ENCODE measurements at places on chromosomes 11 and 22. TPM values are rescaled to one million over a fixed set of nuclear protein-coding genes. Genes with fewer than 3 reads are reported as not detected.

TENM4 gene
- total RNA-seq: not detected

SERHL2 gene
- 3.8 TPM for total RNA-seq

DNA sequence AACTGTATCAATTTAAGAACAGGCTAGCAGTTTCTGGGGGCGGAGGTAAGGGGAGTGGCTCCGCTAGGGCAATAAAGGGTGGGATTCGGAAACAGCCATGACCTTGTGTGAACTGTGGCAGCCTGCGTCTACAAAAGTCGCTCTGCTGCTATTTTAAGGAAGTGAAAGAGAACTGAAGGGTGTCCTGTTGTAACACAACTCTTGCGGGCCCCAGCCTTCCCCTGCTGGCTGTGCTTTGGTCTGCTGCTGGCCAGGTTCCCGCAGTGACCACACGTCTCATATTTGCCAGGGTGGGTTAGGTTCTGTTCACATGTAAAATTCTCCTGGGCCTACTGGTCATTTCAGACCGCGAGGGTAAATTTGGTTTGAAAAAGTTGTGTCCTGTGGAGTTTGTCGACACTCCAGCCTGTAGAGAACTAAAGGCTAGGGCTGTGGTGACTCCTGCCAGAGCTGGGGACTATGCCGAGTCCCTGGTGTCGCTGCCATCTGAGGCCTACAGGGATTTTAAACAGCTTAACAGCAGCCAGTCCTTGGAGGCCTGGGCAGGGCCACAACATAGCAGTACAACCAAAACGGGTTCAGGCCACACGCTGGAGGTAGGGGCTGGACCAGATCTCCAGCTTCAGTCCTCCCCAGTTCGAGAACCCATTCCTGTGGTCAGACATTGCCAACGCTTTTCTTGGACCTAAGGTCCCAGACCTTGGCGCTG is 1.1 kb upstream of the PPFIBP2 start:
- DNase-seq: no peak

- no peak for DNase-seq
Observed at GRCh38 chr22:46448333-46448732, 89.1 kb downstream of the CELSR1 start.

DNA sequence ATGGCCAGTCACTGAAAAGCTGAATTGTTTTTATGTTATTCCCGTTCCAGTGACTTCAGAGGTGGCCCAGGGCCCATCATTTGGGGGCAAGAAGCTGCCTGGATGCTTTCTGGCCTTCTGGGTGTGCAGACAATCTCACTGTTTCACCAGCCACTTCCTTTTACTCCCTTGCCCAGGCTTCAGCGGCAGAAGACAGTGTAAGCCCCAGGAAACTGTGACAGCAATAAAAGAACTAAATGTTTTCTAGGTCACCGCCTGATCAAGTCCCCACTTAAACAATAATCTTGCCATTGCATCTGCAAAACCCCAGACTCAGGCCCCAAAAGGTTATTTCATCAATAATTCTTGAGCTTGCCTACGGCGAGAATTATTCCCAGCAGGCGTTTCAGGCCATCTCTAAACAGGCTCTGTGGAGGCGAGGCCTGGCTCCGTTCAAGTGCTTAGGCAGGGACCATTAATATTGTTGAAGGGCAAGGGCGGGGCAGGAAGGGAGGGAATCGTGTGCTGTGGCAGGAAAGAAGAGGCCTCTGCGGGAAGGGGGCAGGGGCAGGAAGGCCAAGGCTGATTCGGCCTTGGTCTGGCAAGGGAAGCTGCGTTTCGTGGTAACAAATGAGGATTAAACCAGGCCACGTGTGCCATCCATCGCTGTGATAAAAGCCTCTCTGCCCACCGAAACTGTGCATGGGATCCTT is 252.3 kb downstream of the KIRREL3 start:
- no peak for DNase-seq

DNA sequence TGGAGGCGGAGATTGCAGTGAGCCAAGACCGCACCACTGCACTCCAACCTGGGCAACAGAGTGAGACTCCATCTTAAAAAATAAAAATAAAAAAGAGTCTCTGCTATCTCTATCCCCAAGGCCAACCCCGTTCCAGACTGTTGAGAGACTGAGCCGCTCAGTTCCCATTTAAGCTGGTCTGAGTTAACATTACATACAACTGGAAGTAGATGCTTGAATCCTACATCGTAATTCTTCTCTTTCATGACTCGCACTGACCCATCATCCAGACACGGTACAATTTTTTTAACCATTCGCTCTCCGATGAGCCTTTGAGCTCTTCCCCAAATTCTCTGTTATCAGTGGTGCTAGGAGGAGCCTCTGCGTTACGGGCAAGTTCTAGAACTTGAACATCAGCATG is 4.9 kb upstream of the CYTH4 start:
- no peak for DNase-seq

GRCh38 chr11:46200537-46201281 is 76.8 kb upstream of the CREB3L1 start:
- no peak for DNase-seq

Data from lung microvascular endothelial cell (primary cell).